ENCODE measurements at places on chromosomes 5 and 9.
A peak's percentile ranks its signal among the peaks of the same experiment; 100 is the strongest.

DNA sequence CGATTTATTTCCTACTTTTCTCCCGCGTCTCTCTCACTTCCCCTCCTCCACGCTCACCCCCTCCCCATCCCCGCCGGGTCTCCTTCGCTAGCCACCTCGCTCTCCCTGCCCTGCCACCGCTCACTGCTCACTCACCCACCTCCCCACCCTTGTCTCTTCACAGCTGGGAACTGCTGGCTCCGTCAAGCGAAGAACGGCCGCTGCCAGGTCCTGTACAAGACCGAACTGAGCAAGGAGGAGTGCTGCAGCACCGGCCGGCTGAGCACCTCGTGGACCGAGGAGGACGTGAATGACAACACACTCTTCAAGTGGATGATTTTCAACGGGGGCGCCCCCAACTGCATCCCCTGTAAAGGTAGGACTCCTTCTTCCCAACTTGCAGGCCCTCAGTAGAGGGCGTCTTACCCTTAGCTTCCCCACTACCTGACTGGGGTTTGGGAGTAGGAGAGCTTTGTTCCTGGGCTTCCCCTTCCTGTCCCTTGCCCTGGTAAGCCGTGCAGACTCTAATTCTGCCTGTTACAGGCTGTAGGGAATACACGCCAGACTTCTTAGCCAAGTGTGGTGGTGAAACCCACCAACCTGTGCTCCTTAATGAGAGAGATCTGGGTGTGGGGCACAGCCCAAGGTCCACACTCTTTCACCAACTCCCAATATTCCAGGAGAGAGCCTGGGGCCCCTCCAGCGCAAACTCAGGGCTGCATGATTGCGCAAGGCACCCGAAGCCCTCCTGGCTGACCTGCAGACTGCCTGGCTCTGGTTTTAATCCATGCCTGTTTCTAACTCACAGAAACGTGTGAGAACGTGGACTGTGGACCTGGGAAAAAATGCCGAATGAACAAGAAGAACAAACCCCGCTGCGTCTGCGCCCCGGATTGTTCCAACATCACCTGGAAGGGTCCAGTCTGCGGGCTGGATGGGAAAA, 2.5 kb downstream of the FST start:
- peak; percentile 71 for DNase-seq

- DNase-seq: no peak
These were observed 132.2 kb upstream of the HMHB1 start for GRCh38 chr5:143679777-143680176.

GRCh38 chr9:117134826-117135500, 279.9 kb downstream of the ASTN2 start:
- no peak for DNase-seq

DNA sequence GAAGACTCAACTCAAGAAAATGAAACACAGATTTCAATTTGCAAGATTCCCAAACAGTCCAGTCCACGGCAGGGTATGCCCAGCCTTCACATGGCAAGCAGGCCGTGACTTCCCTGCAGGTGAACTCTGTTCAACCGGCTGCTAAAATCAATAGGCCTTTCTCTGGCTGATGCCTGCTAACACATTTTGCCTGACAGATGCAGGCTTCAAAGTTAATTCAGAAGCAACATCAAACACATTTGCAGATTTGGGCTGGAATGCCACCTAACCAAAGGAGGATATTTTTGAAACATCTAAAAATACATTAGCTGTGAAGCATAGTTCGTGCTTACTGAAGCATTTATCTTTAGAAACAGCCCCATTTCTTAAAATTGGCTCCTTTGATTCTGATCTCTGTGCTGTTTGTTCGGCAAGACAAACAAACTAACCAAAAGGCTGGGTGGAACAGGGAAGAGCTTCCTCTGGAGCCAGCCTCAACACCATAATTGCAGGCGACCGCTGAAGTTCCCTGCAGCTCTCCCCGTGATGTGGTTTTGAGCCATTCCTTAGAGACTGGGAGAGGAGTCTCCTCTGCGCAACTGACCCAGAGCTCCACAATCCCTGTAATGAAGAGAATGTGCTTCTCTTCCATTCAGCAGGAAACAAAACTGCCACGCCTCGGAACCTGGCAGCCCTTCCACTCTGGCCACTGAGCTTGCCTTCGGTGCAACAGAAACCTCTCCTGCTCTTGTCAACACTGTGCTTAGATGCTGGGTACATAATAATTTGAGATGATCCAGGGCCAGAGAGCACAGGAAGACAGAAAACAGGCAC, 126.5 kb downstream of the MYO10 start:
- DNase-seq: no peak

DNA sequence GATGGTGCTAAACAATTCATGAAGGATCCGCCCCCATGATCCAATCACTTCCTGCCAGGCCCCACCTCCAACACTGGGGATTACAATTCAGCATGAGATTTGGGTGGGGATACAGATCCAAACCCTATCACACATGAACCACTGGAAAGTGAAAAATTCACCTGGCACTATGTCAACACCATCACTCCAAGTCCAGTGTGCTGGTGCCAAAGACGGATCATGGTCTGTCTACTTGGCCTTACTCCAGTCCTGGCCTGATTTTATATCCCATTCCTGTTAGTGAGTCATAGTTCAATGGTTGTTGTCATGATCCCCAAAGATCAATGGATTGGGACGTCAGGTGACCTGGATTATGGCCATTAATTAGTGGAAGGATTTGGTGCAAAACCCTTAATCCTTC, 147.4 kb upstream of the RPS23 start:
- peak; percentile 73 for DNase-seq

GRCh38 chr9:4126184-4126865, 173.5 kb downstream of the GLIS3 start:
- no peak for DNase-seq

- DNase-seq: no peak
These were observed 432.1 kb downstream of the CDH18 start for GRCh38 chr5:19555876-19556275.

DNA sequence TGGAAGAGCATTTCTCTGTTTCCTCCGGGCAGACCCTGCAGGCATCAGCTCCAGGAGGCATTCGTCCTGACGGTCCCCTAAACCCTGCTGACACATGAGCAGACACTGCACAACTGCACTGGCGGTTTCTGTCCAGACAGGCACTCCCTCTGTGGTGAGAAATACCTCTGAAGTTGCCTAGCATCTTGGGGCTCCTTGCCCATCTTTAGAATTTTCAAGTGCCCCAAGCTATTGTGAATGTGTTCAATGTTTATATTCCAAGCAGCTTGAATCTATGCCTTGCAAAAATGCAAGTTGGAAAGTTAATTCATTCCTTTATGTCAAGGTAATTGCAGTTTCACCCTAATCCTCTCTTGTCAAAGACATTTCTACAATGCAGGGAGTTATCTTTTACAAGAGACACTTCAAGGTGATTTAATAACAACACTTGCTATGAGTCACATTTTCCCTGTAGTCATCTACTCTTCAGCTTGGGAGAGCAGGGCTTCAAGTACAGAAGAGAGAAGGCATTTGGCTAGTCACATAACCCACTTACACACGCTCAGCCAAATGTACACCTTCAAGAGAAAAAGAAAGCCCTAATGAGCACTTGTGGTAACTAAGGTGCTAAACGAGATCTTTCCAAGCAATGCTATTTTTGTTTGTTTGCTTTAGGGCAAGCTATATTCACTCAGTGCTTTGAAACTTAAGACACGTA, 302.5 kb downstream of the MLLT3 start:
- DNase-seq: no peak

GRCh38 chr5:127936439-127936972, 147.1 kb upstream of the SLC12A2 start:
- DNase-seq: no peak

- DNase-seq: no peak
These were observed 1.9 kb downstream of the EMB start for GRCh38 chr5:50439221-50439620.

GRCh38 chr5:65163698-65164097, 318.0 kb downstream of the ADAMTS6 start:
- DNase-seq: no peak

DNA sequence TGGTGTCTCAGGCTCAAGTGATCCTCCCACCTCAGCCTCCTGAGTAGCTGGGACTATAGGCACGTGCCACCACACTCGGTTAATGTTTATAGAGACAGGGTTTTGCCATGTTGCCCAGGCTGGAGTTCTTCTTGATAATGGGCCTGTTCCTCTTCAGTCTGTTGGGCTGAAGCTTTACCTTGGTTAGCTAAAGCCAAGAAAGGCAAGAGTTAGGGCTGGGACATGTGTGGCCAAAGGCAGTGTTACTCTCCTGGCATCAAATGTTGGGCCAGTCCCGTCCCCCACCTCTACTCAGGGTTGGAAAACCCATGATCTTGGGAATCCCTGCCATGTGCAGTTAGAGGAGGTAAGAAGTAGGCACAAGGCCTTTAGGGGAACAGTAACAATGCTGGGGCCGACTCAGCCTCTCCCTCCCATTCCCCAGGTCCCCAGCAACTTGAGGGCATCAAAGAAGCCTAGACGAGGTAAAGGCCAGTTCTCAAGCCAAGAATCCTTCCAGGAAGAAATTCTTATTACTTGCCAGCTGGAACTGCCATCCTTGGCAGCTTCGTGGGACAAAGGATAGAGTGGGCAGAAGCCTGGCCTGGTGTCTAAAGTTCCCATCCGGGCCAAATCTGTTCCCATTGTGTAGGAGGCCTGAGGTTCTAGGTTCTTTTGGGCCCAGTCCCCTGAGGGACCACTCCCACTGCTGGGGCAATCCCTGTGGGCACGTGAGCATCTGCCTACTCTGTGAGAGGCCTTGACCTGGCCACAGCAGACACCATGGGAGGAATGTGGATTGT, 4.5 kb downstream of the EGR1 start:
- DNase-seq: peak; percentile 87

DNA sequence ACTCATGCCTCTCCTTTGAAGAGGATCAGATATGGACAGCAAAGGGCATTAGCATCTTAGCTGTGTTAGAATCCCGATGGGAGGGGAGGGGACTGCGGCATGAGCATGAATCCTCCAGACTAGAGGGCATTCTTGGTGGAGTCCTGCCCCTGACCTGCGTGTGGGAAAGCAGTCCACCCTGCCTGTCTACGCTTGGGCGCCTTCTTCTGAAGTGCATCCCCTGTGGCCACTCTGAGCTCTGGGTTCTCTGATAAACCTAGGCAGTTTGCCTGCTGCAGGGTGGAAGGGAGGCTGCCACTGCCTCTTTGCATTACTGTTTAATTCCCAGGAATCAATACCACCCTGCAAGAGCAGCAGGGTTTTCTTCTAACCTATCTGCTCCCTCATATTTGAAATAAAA, 169.3 kb downstream of the INSYN2B start:
- DNase-seq: no peak

GRCh38 chr9:71136696-71137095, 15.3 kb upstream of the TRPM3 start:
- no peak for DNase-seq

DNA sequence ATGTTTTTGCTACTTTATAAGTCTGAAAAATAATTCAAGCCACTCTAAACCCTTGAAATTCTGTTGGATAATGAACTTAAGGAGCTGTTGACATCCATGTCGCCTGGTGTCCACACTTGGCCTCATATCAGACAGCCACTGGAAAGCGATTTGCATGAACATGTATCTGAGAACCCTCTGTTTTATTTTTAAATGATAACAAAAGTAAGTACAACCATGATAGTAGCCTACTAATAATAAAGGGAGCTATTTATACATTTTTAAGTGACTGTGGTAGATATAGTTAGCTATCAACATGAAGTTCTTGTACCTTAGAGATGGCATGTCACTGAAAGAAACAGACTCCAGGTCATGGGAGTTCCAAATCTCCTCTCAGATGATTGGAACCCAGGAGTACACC, 53.3 kb downstream of the PLCXD3 start:
- no peak for DNase-seq

DNA sequence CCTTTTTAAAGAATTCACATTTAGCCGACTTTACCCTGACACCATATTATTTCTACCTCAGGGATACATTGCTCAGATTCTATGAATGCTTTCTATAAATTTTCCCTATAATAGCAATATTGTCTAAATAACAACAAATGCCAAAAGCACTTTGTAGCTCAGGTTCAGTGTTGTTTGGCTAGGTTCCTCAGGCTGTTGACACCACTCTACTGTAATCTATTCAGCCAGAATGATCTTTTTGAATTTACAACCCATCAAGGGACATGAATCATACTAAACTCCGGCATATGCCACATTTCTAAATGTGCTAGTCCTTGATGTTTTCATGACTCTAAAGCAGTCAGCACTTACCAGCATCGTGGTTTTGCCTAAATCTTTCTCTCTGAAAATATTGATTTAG, 641.5 kb upstream of the CDH10 start:
- DNase-seq: no peak

GRCh38 chr5:72917371-72917776, 38.5 kb upstream of the FCHO2 start:
- no peak for DNase-seq

- DNase-seq: no peak
These were observed 666.6 kb downstream of the SEMA5A start for GRCh38 chr5:8879248-8879647.

- peak; percentile 56 for DNase-seq
These were observed 18.3 kb downstream of the RALGPS1 start for GRCh38 chr9:126932871-126933321.

- DNase-seq: no peak
These were observed 283.6 kb downstream of the NR3C1 start for GRCh38 chr5:143119881-143120341.

GRCh38 chr9:124222918-124223720, 34.6 kb upstream of the NEK6 start:
- DNase-seq: no peak

DNA sequence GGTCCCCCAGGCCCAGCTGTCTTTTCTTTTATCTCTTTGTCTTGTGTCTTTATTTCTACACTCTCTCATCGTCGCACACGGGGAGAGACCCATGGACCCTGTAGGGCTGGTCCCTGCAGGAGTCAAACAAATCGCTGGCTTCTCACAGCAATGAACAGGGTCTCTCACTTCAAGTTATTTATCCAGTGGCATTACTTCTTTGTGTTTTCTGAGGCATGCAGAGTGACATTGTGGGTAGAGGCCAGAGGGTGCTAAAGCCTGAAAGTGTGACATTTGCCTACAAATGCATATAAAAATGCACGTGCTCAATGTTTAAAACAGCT, 127.6 kb downstream of the ST8SIA4 start:
- no peak for DNase-seq

GRCh38 chr9:14912859-14913258, 2.6 kb upstream of the FREM1 start:
- DNase-seq: no peak

GRCh38 chr5:4050203-4050602, 454.6 kb downstream of the IRX1 start:
- no peak for DNase-seq

- no peak for DNase-seq
These were observed 458.8 kb downstream of the DTWD2 start for GRCh38 chr5:118529361-118530144.

DNA sequence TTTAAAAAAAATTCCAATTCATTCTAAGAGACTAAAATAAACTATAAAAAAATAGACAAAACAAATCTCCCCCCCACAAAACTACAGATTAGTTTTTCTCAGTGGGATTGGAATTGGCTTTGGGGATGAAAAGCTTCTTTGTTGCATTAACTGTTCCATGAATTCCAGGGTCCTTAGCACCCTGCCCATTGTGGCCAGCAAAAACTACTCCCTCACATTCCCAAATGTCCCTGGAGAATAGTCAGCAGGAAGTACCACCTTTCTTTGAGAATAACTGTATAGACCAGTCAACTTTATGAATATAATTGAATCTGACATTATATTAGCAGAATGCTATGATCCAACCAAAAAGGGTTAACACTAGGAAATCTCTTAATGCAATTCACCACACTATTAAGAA, 147.9 kb downstream of the LPAR1 start:
- DNase-seq: no peak

- no peak for DNase-seq
These were observed 310.2 kb downstream of the ARRDC3 start for GRCh38 chr5:91072881-91073280.

GRCh38 chr9:21141427-21141882, at the start of gene IFNW1:
Gene IFNW1, minus strand, starts transcription at chr9:21141832. Its CDS starts 262 bp downstream, at chr9:21141570.
- DNase-seq: no peak

GRCh38 chr5:134174841-134175839, 1.6 kb downstream of the SKP1 start:
- no peak for DNase-seq
